ENCODE measurements at places on chromosomes 12 and 14. TPM values are rescaled to one million over a fixed set of nuclear protein-coding genes. Genes with fewer than 3 reads are reported as not detected.

E2F7 gene
- 7.2 TPM for total RNA-seq

GLIPR1 gene
- total RNA-seq = 23.3 TPM

DNA sequence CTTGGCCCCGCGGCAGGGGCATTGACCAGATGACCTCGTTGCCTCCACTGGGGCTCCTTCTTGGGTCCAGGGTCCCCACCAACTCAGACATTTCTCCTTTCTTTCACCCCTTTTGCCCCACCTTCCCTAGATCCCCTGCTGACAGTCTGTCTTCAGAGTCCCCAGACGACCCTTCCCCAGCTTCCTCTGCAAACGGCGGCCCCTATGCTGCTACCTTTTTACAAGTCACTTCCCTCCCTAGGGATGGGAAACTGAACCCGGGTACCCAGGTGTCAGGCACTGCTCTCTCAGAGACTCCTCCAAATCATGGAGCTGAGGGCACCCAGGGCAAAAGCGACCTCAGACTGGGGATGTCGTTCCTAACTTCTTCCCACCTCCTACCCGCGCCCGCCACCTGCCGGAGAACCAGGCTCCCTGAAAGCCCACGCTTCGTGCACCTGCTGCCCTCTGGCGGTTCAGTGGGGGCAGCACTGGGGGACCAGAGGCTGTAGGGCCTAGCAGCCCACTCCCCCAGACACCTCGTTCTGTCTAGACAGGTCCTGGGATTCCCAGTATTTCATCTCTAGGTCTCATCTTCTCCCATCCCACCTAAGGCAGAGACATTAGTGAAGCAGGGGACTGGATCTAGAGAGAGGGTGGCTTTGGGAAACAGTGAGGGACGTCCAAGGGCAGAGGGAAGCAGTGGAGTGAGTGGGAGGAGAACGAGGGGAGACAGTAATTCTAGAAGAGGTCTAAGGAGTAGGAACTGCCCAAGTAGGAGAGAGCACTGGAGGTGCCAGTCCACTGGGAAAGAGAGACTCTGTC, 4.9 kb downstream of the ZNF385A start:
- DNase-seq = no peak

DNA sequence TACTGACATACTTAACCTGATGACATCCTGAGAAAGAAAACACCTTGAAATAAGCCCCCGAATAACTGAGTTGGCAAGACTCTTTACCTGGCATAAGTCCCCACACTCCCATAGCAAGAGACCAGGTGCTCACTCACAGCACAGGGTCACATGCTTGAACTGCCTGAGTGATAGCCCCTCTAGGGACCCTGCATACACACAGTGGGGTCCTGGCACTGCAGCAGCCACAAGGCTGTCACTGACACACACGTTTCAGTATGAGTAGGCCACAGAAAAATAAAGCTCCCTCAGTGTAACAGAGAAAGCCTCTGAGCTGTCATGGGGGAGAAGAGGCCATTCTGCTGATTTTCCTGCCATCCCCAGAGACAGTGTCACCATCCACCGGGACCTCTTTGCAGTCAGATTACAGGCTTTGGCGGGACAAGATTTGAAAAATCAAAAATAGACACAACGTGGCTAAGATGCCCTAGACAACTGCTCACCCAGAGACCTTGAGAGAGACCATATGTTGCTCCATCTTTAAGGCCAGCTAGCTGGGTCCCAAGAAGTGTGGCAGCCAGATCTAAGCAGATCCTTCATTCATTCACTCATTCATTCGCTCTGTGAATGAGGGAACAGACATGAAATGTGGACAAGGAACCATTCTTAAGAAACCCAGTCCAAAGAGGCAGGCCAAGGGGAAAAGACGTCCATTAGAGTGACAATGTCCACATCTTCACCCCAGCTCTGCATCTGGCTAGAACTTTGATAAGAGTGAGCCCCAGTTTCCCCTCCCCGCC, 1.6 kb downstream of the SCARB1 start:
- no peak for DNase-seq

- no peak for DNase-seq
Observed at GRCh38 chr12:27965966-27966365, 6.6 kb downstream of the PTHLH start.

DNA sequence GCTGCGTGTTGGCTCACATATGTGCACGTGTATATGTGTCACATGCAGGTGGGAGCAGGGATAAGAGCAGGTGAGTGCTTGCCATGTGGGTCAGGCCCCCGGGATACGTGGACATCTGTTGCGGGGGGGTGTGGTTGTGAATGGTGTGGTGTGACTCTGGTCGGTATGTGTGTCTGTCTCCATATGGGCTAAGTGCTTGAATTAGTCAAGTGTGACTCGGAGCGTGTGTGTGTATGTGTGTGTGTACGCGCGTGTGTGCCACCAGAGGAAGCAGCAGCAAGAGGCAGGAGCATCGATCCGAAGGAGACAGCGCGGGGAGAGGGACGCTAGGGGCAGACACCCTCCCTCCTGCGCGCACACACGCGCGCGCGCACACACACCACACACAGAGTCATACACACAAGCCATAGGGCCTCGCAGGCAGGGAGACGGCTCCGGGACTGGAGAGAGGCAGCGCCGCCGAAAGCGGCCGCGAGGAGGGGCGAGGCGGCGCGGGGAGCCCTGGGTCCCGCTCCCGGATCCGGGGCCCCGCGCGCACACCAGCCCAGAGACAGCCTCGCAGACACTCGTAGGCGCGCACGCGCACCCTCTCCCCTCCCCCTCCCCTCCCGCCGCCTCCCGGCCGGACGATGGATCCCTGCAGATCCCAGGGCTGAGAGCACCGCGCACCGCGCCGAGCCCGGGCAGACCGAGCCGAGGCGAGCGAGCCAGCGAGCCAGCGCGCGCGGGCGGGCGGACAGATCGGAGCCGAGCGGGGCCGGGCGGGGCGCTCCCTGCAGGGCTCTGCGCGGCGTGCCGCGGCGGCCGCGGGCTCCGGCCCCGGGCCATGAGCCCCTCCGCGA, at the start of gene ASIC1:
ASIC1 (plus strand) TSS at position 597 of the 842 bp plus-strand sequence. CDS start 1,171 bp downstream, outside the sequence.
- no peak for DNase-seq

CPNE6 gene
- total RNA-seq = 0.58 TPM

TRIM9 gene
- total RNA-seq = 1.1 TPM

- no peak for DNase-seq
Observed at GRCh38 chr12:89067421-89068187, 284.7 kb downstream of the DUSP6 start.

- DNase-seq = no peak
Observed at GRCh38 chr12:79174626-79175025, 310.1 kb downstream of the SYT1 start.

DNA sequence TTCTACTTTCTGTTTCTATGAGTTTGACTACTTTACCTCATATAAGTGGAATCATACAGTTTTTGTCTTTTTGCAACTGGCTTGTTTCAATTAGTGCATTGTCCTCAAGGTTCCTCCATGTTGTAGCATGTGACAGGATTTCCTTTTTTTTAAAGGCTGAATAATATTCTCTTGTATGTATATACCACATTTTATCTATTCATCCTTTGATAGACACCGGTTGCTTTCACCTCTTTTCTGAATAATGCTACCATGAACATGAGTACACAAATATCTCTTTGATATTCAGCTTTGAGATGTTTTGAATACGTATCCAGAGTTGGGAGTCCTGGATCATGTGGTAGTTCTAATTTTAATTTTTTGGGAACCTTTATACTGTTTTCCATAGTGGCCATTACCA, 65.4 kb downstream of the SPATS2 start:
- DNase-seq = no peak

GRCh38 chr12:33476058-33476457, 36.4 kb upstream of the SYT10 start:
- no peak for DNase-seq

DNA sequence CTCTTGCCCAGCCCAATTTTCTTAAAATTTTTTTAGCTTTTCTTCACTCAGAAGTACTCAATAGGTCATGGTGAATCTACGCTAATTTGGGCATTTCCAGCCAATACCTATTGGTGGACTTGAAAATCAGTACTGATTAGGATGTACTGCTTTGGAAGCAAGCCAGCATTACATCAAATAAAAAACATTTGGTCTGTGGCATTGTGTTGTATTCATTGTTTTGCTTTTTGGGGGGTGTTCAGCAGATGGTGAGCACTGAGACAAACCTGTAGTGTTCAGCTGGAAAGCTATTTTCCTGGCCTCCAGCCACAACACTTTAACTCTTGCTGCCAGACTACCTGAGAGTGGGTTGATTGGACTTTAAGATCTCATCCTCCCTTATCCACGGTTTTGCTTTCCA, 4.0 kb downstream of the MAPKAPK5 start:
- no peak for DNase-seq

DNA sequence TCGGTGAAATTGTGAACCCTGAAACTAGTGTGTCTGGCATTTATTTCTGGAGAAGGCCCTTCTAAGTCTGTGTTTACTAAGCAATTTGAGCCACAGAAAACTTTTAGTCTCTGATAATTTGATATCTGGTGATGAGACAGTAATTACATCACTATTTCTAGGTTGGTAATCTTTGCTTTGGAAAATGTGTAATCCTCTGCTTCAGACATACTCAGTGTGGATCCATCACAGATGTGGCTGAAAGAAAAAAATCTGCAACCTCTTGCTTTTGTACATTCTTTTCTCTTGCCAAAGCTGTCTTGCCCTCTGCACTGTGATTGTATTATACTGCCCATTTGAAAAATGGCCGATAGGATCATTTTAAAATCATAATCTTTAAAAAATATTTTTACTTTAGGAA, 78.1 kb downstream of the PELI2 start:
- no peak for DNase-seq

- no peak for DNase-seq
Observed at GRCh38 chr12:54053751-54054741, at the start of gene HOXC4. HOXC4 (plus strand) TSS chr12:54053835; CDS start chr12:54053923, 88 bp downstream.

DNA sequence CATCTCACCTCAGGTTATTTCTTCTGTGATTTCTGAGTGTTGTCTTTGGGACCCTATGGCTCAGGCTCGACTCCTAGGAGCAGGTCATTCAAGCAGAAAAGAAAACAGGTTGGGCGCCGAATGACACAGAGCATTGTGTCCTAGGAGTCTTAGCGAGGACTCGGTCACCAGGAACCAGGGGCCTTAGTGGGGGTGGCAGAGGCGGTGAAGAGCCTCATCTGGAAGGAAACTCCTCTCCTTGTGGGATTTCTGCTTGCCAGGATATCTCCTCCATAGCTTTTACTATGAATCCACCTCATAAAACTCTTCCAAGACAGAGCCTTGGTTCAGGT, 630 bp downstream of the PLEKHH1 start:
- no peak for DNase-seq

- no peak for DNase-seq
Observed at GRCh38 chr14:96091149-96091693, 52.1 kb downstream of the C14orf132 start.

FAIM2 gene
- total RNA-seq = 7.4 TPM

RNU4-1 gene
- under 0.01 TPM for total RNA-seq

- no peak for DNase-seq
Observed at GRCh38 chr14:70770490-70770889, 38.8 kb downstream of the MAP3K9 start.

- DNase-seq = no peak
Observed at GRCh38 chr12:117139025-117139717, 40.0 kb upstream of the TESC start.

DNA sequence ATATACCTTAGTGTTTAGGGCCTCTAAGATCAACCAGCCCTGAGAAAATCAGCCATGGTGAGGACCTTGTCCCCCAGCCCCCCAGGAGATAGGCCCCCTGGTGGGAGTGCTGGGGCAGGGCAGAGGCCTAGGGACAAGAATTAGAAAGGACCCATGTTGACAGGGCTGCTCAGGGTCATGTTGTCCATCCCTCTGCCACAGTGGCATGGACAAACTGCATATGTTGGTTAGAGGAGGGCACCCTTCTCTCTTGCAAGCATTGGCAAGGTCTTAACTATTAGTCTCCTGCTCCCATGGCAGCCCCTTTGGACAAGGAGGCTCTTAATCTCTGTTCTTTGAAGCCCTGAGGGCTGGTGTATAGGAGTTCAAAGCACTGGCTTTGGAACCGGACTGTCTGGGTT, 755 bp upstream of the PTPN6 start:
- DNase-seq = no peak

SLC6A15 gene
- total RNA-seq = 1.2 TPM

DNA sequence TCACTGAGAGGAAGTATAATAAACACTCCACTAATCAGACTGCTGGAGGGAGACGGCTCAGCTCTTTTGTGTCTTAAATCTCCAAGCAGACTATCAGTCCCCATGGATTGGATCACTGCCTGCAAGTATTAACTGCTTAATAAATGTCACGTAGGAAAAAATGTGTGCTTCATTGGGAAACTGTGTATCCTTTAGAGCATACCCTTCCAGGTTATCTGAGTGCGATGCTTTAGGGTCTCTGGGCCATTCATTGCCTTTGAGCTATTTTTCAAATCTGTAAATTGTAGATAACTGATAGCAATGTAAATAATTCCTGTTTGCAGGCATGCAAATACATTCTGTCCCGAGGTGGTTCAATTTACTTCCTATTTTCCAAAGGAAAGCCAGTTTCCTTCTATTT, 45.0 kb upstream of the VASH1 start:
- DNase-seq = no peak

GRCh38 chr12:131281016-131281415, 327.3 kb downstream of the ADGRD1 start:
- no peak for DNase-seq

DNA sequence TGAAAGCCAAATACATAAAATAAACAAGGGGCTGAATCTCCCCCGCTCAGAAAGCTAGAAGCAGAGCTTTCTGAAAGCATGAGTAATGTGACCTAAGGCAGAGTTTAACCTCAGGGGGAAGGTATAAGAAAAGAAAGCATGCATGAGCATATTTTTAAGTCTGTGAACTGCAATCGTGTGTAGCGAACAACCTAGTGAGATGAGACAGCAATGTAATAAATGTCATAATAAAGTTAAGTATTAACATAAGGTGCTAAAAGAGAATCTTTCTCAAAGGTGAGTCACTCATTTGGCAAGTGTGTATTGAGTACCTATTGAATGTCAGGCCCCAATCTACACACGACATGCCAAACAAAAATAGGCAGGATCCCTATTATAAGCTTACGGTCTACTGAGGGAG, 14.2 kb upstream of the WDR20 start:
- no peak for DNase-seq

DNA sequence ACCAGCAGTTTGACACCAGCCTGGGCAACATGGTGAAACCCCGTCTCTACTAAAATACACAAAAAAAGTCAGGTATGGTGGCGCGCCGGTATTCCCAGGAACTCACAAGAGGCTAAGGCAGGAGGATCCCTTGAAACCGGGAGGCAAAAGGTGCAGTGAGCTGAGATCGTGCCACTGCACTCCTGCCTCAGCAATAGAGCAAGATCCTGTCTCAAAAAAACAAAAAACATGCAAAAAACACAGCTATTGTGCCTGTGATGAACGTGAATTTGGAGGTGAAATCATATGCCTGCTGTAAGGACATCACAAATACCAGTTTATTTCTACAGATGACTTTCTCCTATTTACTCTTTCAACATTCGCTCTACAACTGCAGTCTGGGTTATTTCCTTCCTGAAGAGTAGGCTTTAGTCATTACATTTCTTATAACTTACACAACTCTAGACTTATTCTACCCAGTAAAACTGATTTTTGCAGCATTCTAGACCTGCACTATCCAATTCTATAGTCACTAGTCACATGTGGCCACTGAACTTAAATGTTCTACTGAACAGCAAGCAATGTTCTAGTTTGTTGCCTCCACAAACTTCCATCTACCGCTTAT, 48.3 kb downstream of the HNRNPC start:
- no peak for DNase-seq
